ENCODE measurements at places on chromosomes 7 and 10.

DNA sequence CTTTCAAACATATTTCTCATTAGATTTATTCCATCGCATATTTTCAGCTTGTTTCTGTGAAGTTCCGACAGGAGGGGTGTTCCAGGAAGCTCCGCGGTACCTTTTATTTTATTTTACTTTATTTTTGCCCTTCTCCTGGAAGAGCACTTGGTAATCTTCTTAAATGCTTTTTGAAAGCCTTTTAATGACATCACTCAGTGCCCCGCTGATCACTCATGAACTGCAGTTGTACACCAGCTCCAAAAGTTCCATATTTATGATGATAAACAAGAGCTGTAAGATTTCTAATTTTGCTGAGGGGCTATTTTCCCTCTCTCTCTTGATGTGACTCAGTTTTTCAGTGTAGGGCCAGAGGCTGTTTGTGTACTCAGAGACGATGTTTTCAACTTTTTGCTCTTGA lies 144.4 kb downstream of the KIAA1217 start:
- DNase-seq, result no peak

DNA sequence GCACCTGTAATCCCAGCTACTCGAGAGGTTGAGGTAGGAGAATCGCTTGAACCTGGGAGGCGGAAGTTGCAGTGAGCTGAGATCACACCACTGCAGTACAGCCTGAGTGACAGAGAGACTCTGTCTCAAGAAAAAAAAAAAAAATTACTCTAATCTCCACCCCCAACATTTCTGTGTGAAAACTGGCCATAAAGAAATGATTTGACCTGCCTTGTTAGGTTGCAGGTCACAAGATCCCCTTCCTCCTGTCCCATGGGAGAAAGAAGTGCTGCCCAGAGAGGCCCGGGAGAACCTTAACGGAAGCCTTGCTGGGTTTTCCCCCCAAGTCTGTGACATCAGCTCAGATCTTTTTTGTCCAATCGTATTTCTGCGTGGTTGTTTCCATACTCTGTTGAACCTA lies 8.7 kb upstream of the CALHM1 start:
- no peak for DNase-seq

GRCh38 chr7:55190511-55191160 lies 171.8 kb downstream of the EGFR start:
- DNase-seq, result no peak

DNA sequence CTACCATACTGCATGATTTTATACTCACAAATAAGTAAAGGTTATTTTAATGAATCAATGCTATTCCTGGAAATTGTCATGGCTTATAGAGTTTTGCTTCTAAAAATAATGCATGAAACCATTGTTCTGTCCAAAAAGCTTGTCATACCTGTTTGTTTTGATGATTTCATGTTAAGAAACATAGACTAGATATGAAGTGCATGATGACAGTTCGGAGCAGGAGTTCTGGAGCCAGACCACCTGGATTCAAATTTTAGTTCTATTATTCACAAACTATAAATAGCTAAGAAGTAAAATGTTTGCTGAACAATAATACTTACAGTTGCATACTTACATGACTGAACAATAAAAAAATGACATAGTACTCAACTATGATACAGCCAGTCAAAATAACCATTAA lies 107.0 kb upstream of the AKR1E2 start:
- DNase-seq, result no peak

DNA sequence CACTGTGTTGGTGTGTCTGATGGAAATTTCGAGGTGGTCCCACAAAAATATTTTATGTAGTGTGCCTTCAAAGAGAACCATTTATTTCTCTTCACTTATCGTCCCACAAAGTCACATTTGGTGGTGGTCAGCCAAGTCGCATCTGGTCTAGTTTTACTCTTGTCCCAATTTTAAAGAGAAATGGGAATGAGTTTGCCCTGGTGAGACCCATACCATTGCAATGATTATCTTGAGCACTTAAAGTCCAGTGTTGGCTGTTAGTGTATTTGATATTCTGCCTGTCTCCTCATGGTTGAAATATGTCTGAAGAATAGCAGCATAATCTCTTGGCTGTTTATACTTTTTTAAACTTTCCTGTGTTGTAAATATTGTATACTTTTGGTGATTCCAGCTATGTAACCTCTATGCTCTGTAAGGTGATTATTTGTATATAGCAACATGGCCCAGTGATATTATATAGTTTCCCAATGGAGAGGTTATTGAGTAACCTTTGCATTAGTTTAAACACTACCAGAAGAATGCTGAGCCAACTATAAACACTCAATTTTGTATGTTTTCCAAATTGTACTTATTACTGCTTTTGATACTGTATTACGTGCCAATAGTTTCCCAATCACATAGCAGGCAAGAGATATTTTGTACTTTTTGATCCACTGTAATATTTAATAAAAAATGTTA lies 172.2 kb downstream of the RTKN2 start:
- no peak for DNase-seq

DNA sequence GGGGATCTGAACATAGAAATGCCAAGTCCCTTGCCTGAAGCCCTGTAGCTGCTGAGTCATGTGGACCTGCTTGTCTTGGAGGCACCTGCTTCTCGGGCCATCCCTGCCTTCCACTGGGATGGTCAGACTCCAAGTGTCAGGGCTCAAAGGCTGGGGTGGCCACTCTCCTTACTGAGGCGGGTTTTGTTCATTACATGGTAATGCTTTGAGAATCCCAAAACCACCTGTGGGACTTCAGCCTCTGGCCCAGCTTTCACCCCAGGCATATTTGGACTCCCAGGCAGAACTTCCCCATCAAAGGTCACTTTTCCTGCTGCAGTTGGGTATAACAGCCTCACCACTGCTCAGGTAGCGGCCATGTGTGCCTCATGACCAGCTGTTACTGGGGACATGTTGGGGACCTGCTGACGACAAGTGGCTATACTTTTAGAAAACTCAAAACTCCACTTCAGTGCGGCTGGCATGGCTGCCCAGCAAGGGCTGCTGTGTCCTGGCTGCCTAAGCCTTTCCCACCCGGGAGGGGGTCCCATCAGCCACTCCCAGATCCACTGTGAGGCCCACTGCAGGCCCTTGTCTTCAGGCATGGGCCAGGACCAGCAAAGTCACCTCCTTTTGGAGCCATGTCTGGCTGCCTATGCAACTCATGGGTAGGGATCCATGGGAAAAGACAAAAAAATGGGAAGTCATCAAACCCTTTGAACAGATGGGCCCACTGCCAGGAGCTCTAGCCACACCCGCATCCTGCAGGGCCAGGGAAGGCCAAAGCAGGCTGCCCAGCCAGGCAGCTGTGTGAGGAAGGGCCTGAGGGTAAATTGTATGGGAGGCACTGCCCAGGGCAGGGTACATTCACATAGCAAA lies 96.7 kb downstream of the ARHGAP22 start:
- no peak for DNase-seq

GRCh38 chr7:47103498-47104205 lies 478.3 kb downstream of the TNS3 start:
- no peak for DNase-seq

GRCh38 chr7:92460510-92460909 lies 13.2 kb downstream of the GATAD1 start:
- no peak for DNase-seq

- DNase-seq, result no peak
Observed at GRCh38 chr7:3859431-3859830, 558.4 kb downstream of the SDK1 start.

- DNase-seq, result no peak
Observed at GRCh38 chr10:26423722-26424121, 14.4 kb upstream of the APBB1IP start.

- DNase-seq, result no peak
Observed at GRCh38 chr7:139737221-139738100, 40.3 kb downstream of the HIPK2 start.

- no peak for DNase-seq
Observed at GRCh38 chr7:102004229-102004628, 186.8 kb downstream of the CUX1 start.
